ENCODE measurements at places on chromosomes 2 and 18.

- peak; percentile 6 for DNase-seq
Measured at GRCh38 chr2:230326453-230327417, at the start of gene SP140L. Gene SP140L (plus strand): TSS chr2:230327193. CDS start chr2:230327270, 77 bp downstream.

GRCh38 chr18:51890762-51891161 lies 449.2 kb upstream of the DCC start:
- no peak for DNase-seq

- no peak for DNase-seq
Measured at GRCh38 chr2:218008060-218009040, 5.6 kb upstream of the TNS1 start.

- DNase-seq, result no peak
Measured at GRCh38 chr2:239097428-239097696, 249.5 kb downstream of the TWIST2 start.

GRCh38 chr18:77001041-77001440 lies 131.5 kb downstream of the MBP start:
- DNase-seq, result no peak

DNA sequence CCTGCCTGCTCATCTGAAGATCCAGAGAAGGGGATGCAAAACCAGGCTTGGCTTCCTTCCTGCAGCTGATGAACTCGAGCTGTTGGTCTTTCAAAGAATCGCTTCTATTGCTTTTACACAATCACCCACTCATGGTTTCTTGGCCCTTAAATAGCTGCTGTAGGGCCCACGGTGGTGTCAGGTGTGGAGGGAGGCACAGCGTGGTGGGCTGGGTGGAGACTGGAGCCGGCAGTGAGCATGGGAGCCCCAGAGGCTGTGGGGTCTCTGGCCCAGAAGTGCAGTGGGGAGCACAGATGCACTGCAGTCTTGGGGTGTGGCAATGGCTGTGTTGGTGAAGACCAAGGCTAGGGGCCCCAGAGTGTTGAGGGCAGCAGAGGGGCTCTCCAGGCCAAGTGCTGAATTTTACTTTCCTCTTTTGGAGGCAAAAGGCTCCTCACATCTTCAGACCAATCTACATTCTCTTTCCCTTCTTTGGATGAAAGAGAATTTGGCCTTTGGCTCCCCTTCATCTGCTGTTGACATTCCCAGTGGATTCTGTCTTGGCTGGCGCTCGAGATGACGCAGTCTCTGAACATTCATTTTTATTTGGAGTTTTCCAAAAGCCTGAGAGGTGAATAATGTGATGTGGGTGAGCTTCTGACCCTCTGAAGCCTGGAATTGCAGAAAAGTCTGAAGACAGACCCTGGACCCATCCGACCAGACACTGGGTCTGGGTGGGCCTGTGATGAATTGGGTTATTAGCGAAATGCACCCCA lies 70.1 kb upstream of the ASB18 start:
- no peak for DNase-seq

DNA sequence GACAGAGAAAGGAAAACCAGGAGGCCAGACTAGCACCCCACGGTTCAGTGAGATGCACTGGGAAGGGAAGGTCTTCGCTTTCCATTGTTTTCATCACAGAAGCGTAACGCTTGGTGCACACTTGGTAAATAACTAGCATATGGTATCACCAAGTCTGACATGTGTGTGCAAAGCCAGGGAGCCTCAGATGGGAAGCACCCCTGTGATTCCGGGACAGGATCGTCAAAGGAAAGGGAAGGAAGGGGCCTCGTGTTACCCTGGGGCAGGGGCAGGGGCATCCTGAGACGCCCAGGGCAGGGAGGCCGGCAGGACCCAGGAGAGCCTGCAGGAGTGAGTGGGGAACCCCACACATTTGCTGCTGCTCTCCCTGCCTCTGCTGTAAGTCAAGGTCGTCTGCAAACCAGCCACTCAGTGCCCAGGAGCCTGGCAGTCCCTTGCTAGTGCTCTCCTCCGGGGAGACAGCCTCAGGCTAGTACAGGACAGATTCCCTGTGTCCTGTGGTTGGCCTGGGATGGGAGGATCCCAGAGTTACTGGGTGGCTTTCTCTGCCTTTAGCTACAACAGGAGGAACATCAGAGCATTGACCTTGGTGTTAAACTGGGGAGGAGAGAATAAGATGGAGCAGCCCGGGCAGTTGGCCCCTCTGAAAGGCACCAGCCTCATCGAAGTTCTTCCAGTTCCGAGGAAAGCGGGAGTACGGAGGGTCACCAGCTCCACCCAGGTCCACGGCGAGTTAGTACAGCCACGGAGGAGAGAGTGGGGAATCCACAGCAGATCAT lies 192.5 kb downstream of the NDUFA10 start:
- no peak for DNase-seq

DNA sequence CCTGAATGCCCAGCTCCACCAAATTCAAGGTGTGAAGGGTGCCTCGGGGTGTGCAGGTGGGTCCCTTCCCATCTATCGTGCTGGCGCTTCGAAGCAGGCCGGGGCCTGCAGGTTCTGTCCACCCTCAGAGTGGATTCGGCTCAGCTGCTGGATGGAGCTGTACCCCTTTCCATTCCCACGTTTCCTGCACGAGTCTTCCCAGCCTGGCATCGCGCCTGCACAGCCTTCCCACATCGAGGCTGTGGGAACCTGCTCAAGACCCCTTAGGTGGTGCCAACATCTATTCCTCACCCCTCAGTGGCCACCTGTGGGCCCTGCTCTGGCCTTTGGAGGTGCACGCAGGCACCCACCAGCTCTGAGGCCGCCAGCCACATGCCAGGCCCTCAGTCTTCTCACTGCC lies 65.7 kb downstream of the PDCL3 start:
- no peak for DNase-seq

DNA sequence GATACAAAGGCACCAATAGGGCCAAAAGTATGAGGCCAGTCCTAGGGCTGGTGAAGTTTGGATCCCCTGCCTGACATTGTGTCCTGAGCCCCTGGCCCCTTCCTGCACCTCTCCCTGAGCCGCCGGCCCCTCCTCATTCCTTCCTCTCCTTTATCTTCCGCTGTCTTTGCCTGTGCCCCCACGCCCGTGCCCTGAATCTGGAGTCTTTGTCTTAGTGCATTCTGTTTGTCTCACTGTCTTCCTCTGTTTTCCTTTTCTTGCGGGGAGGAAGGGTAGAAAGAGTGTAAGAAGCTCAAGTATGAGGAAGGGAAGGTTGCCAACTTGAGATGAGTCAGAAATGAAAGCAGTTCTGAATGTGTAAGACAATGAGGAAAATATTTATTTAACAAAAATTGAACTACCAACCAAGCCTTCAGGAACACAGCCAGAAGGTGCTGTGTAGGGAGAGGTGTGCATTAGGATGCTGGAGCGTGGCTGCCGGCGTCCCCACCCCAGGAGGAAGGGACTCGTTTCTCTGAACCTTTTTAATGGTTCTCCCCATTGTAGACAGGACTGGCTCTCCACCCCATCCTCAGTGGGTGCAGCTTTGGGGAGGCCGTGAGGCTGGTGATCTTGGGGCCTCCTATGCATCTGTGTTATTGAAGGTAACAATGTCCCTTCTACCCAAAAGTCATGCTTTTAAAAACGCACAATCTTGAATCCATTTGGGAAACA lies 133.1 kb downstream of the NEDD4L start:
- DNase-seq, result no peak

DNA sequence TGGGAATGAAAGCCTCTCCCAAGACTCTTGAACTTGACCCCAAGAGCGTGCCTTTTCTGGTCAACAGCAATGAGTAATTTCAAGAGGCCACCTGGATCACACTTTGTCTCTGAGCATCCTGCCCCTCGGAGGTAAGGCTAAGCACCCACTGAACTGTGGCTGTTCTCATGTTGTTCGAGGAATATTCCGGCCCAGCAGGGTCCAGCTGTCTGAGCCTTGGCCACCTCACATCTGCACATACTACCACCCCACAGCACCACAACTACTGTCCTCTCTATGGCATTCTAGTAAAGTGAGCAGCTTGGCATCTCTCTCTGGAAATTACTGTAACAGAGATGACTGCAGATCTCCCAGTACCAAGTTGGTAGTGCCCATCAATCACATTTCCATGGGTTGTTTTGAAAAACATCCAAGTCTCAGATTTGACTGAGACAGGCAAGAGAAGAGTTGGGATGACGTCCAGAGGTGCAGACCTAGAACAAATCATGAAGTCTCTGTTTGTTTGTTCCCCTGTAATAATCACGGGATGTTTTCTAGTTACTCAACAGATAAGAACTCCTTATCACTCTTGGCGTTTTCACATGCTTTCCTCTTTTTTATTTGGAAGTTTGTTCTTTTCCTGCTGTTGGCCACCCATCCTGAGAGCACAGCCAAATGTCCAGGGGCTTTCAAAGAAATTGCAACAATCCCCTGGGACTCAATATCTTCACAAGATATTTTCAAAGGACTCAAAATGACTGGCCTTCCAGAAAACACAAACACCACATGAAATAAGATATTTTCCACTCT lies 336.0 kb upstream of the TNP1 start:
- no peak for DNase-seq

DNA sequence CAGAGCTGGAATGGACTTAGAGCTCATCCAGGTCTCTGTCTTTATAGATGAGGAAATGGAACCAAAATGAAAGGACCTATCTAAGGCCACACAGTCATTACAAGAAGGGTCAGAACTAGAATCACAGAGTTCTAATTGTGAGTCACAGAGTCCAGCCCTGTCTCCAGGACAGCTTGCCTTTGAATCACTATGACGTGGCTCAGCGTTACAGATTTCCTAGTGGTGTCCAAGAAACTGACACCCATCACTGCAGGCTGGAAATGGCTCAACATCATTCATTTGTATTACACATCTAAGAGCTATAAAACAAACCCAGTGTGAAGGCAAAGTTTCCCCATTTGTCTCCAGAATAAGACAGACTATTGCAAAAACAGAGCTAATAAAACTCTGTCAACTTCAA lies 164.3 kb upstream of the SIX2 start:
- DNase-seq, result no peak

DNA sequence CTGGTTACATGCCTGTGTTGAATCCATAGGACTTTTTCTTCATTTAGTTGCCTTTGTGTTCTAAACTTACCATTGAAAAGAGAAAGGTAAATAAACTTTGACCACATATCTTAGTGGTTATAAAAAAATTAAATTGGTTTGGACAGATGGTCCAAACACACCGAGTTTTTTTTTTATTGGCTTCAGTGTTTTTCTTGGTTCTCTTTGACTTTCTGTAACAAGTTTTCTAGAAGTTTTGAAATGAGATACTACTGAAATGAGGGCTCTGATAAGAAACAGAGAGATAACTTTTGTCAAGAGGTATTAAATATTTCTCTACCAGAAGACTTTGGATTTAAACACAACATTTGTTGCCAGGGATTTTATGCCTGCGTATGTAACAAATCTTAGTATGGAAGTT lies 20.7 kb downstream of the SPTBN1 start:
- no peak for DNase-seq

GRCh38 chr2:235939471-235939870 lies 228.7 kb downstream of the GBX2 start:
- DNase-seq, result no peak

DNA sequence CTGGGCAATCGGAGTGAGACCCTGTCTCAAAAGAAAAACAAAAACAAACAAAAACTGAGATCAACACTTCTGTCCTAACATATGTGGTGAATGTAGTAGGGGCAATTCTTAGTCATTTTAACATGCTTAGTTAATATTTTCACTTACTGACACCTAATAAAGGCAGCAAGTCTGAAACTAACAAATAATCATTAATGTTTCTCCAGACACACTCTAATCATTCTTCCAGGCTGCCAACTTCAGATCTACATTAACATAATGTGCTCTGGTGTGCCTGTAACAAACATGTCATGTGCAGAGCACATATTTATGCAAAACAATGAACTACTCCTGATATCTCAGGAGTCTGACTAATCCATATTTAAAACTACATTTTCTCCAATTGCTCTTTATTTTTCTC lies 6.0 kb downstream of the KRCC1 start:
- no peak for DNase-seq

DNA sequence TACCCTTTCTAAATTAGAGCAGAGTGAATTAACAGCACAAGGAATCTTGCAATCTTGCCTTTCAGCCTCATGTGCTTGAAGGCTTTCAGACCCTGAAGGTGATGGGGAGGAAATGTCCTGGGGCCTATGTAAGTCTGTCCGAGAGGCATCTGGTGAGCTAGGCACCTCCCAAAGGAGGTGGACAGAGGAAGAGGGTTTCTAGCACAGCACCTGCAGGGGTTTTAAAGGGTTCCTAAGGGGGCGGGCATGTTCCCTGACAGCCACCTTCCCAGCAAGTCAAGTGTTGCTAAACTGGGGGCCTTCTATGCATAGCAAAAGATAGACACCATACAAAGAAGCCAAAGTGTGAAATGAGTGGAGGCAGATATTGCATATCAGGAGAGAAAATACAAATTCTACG lies 88.5 kb downstream of the CDH2 start:
- no peak for DNase-seq

Data from amygdala (tissue), 56 donors.